Activated CD4-positive, alpha-beta memory T cell treated with anti-CD3 and anti-CD28 coated beads for 36 hours (primary cell): ENCODE measurements at places on chromosomes 2 and 18.
A peak's percentile ranks its signal among the peaks of the same experiment; 100 is the strongest.

DNA sequence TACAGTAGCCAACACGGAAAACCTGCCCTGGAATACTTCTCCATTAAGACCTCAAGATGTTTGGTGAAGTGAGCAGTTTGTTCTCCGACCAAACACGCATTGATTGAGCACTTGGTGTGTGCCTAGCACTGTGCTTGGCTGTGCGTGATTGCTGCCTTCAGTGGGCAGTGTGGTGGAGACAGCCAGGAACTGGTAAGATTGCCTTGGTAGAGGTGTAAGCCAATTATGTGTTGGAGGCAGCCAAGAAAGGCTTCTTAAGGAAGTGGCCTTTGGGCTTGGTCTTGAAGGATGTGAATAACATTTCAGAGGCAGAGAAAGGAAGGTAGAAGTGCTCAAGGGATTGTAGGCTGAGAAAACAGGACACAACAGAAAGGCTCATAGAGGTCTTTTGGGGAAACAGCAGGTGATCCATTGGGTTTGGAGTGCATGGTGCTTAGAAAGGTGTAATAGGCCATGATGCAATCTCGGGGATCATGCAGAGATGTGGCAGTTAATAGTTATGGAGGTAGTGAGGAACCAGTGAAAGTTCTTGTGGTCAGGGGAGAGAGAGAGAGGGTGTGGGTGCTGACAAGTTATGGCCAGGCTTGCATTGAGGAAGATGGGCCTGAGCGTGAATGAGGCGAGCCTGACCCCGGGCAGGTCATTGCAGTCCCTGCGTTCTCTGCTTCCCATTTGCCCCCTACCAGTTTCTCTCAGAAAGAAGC is 6.3 kb downstream of the B3GNT2 start:
- DNase-seq = peak; percentile 21

DNA sequence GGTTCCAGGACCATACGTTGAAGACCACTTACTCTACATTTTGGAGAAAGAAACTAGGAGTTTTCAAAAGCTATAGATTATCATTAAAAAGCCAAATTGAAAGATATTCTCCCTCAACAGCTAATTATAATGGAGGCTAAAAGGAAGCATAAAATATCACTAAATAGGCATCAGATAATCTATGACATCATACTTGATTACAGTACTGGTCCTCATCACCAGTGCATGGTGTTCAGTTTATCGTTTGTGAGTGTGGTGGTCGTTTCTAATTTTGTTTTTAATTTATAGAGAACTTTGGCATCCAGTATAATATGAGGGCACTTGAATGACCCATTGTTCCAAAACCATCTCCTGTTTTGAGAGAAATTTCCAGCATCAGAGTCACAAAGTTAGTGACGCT is 80.9 kb downstream of the HNRNPLL start:
- DNase-seq = no peak

DNA sequence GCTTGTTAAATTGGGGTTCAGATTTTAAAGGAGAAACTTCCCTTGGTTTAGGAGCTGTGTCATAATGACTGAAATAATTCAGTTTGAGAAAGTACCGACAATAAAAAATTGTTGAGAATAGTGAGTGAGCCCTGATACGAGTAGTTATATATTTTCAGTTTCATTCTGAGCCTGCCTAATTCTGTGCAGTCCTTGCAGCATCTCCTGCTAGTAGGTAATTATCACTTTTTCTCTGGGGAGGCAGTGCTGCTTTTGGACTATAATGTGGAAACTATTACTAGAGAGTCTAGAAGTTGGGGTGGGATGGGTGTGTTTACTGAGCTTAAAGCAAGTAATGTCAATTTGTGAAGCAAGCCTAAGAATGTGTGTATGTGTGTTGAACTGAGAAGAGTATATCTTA is 21.7 kb downstream of the ZNF638 start:
- no peak for DNase-seq

DNA sequence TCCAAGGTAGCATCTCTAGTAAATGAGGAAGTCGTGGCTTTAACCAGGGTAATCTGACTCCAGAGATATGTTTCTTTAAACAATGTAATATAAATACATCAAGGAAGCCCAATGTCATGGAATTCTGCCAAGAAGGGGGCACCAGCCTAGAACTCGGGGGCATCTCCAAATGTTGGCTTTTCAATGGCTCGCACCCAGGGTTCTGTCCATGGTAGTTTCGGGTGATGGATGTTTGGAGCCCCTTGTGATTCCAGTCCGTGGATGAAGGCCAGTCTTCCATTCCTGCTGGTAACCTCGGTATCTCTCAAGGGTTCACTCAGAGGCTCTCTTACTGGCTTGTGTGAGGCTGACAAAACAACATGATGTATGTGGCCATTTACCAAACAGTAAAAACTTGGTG is 91.7 kb upstream of the SPHKAP start:
- no peak for DNase-seq

DNA sequence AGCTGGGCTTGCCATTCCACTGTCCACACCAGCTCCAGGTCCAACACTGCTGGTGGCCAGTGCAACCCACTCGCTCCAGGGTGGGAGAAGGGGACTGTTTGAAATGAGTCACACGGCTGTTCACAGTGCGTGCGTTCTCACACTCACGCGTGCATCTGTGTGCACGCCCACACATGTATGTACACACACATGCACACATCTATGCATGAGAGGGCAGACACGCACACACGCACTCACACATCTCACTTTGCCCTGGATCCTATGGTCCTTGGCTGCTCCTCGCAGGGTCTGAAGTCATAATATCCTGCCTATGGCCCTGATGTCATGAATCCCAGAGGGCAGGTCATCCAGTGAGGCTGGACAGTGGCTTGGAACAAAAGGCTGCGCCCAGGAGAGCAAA is 182.8 kb downstream of the EIPR1 start:
- no peak for DNase-seq

DNA sequence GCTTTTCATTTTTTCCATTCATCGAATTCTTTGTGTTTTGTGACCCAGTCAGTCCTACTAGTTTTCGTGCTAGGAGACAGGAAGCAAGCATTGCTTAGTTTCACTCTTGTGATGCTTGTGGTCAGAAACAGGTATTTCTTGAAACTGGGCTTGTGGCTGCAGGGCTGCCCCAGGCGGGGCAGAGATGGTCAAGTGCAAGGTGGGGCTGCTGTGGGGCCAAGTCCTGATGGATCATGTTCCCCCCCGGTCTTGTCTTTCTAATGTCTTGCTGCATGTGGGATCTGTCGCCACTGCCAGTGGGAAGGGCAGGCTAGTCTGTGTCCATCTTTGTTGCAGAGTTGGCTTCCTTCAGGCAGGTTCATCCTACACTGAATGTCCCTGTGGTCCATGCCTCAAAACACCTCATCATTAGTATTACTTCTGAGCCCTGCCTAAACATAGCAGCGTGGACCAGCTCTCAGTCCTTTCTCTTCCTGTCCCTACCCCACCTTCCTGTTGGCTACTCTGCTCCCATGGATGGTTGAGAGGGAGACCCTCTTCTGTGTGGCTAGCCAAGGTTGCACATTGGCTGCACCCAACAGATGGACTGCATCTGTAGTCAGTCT is 38.7 kb downstream of the INPP4A start:
- peak; percentile 50 for DNase-seq

GRCh38 chr18:76497021-76497420 is 2.0 kb upstream of the ZNF516 start:
- no peak for DNase-seq

- DNase-seq = no peak
These were observed 111.2 kb downstream of the RAB3GAP1 start for GRCh38 chr2:135163306-135163705.

- DNase-seq = no peak
These were observed 11.6 kb upstream of the RBMS1 start for GRCh38 chr2:160505256-160505655.

- DNase-seq = no peak
These were observed 134.3 kb upstream of the RASGRP3 start for GRCh38 chr2:33342171-33342570.

DNA sequence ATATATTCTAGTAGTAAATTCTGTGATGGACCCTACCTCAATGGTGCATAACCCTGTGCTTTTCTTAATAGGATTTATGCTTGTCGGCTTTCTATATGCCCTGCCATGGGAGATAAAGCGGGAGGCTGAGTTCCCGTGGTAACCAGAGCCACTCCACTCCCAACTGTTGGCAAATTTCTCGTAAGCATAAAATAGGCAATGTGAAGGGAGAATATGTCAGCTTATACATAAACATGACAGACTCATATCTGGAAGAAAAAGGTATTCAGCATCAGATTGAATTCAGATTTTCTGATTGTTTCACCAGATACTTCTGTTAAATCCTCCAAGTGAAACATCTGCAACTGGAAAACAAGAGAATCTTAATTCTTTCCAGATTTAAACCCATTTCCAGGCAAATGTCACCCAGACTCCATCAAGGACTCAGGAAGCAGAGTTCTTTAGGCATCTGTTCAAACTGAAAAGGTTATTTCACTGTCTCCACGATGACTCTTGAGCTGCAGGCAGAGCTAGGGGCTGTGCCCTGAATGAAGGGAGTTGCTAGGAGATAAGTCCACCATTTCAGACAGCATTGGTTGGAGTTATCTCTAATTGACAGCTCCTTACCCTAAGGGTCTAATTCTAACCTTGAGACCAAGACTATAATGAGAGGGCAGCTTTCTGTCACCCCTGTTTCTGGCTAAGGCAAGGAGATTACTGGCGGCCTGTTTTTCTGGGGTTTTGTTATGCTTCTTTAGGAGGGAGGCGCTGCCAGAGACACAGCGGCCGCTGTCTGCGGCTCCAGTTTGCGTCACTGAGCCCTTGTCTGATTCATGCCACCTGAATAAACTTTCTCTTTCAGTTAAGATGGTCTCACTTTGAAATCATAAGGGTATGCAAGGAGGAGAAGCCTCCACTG is 381.3 kb downstream of the SOX11 start:
- no peak for DNase-seq

DNA sequence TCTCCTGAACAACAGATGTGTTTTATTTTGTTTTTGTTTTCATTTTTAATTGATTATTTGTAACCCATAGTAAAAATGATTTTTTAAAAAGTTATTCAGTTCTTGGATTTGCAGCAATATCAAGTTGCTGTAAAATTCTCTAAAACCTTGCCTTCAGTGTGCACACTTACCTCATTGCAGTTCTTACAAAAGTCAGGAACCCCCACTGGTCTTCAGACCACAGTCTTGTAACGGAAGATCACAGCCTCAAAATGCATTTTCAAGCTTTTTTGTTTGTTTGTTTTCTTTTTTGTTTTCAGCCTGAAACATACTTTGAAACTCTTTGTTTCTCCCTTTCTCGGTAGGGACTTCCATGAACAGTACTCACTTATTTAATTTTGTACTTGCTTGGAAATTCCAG is 1012.8 kb upstream of the GYPC start:
- no peak for DNase-seq

GRCh38 chr2:136049991-136050920 is 64.8 kb upstream of the DARS1 start:
- DNase-seq = no peak

DNA sequence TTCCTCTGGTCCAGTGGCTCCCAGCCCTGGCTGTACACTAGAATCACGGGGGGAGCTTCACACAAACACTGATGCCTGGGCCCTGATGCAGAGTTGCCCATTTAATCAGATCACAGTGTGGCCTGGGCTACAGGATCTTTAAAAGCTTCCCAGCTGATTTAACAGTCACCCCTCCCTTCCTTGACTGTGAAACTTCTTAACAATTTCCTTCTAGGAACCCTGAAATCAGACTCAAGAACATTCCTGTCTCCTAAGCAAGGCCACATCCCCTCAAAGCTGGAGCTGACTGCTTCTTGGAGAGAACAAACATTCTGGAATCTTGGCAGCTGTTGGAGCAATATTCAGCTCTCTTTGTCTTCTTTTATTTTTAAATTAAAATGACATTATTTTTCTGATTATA is 88.7 kb downstream of the ADD2 start:
- no peak for DNase-seq

DNA sequence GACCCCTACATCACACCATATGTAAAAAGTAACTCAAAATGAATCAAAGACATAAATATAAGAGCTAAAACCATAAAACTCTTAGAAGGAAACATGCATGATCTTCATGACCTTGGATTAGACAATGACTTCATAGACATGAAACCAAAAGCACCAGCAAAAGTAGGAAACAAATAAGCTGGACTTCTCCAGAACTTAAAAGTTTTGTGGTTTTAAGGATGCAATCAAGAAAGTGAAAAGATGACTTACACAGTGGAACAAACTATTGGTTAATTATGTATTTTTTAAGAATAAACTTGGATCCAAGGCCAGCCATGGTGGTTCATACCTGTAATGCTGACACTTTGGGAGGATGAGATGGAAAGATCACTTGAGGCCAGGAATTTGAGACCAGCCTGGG is 150.2 kb downstream of the GALNT1 start:
- DNase-seq = no peak

GRCh38 chr2:219245899-219246230 is 586 bp downstream of the STK16 start:
- peak; percentile 40 for DNase-seq
